ENCODE measurements at places on chromosomes 1 and 21. TPM values are rescaled to one million over a fixed set of nuclear protein-coding genes. Genes with fewer than 3 reads are reported as not detected.

AMY1B gene
- total RNA-seq = not detected

TDRD5 gene
- total RNA-seq = not detected

TP73 gene
- total RNA-seq = 0.75 TPM

LIN28A gene
- not detected for total RNA-seq

MYOG gene
- total RNA-seq = not detected

TCEA3 gene
- total RNA-seq = 0.46 TPM

LCE3E gene
- not detected for total RNA-seq

TNFRSF8 gene
- 0.16 TPM for total RNA-seq

MFAP2 gene
- total RNA-seq = 0.39 TPM

MTARC2 gene
- 13.4 TPM for total RNA-seq

AMY1C gene
- not detected for total RNA-seq

TMEM81 gene
- total RNA-seq = 2.9 TPM

GABRD gene
- total RNA-seq = 0.78 TPM

DUSP23 gene
- 77.7 TPM for total RNA-seq

S100A7 gene
- not detected for total RNA-seq

RGS8 gene
- not detected for total RNA-seq

ARHGEF16 gene
- 3.2 TPM for total RNA-seq

EPHA2 gene
- total RNA-seq = 137 TPM

ANKRD35 gene
- 0.04 TPM for total RNA-seq

FCGR3B gene
- not detected for total RNA-seq

C1orf141 gene
- total RNA-seq = not detected

POFUT2 gene
- total RNA-seq = 21.2 TPM

TMEM9 gene
- 89.8 TPM for total RNA-seq

CASQ1 gene
- not detected for total RNA-seq

RYR2 gene
- not detected for total RNA-seq

TRIM67 gene
- total RNA-seq = 0.14 TPM

BEND5 gene
- not detected for total RNA-seq

TCP10L gene
- total RNA-seq = 0.95 TPM
